ENCODE measurements at places on chromosomes 12 and 14.

GRCh38 chr14:74459289-74459946 lies 33.4 kb upstream of the SYNDIG1L start:
- no peak for DNase-seq

GRCh38 chr14:92994131-92994676 lies 71.3 kb downstream of the CHGA start:
- no peak for DNase-seq

DNA sequence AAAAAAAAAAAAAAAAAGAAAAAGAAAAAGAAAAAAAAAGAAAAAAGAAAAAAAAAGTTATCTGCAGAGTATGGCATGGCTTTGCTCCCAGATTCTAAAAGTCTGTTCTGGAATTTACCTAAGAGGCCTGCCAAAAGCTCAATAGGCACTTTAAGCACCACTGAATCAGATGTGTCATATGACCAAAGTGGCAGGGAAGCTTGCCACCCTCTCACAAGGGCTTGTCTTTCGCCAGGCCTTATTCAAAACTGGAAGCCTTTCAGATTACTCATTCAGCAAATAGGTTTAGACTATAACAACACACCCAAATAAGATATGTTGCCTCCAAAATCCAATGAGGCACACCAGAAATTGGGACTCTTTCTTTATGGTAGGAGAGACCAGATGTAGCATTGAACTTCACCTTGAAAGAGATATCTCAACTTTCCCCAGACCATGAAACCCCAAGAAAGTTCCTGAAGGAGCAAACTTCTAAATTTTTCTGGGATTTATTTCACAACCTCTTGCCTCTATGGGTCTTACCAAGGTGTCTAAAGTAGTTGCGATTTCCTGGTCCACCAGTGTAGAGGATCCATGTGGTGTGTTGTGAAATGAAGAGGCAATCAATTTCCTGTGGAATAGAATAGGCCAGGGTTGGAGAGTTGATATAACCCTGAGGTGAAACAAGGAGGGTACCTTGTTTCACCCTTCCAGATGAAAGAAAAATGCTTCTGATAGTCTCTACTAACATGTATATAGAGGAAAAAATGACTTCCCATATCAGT lies 218.8 kb downstream of the DAD1 start:
- no peak for DNase-seq

- no peak for DNase-seq
Measured at GRCh38 chr12:77031745-77032144, 33.6 kb downstream of the E2F7 start.

DNA sequence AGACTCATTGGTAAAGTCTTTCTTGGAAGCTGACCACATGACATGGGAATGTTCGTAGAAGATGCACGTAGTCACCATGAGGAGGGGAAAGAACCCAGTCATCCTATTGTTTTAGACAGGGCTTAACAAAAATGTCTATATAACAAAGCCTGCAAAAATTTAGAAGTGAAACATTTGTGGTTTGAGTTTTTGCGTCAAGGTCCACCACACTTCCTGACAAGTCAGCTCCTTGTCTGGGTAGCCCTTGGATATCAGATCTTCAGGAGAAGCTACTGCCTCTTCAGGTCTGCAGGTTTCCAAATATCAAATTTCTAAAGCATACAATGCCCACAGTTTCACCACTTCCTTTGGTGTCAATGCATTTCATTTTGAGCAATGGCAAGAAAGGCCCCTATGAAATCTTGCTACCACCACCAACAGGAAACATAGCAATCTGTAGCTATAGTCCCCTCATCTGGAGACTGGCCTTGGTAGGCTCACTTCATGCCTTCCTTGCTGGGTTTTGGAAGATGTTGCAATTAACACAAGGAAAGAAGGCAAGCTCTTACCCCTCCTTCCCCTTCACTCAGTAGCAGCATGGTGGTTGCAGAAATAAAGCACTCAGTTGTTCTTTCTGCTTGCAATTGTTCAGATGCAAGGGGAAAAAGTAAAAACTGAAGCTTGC lies 235.2 kb downstream of the PCNX1 start:
- DNase-seq, result no peak

GRCh38 chr12:110992909-110993308 lies 72.5 kb upstream of the MYL2 start:
- no peak for DNase-seq

DNA sequence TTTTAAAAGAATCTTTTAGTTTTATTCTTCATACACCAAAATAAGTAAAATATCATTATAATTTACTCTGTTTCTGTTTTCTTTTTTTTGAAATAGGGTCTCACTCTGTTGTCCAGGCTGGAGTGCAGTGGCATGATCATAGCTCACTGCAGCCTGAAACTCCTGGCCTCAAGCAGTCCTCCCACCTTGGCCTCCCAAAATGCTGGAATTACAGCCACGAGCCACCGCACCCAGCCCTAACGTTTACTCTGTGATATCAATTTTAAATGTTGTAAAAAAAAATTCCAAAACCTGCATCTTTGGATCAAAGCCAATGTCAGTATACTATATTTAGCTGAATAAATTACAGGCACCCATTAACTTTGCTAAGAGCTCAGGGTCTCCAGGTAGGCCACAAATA lies 437.1 kb upstream of the USP15 start:
- DNase-seq, result no peak

- DNase-seq, result peak; percentile 14
Measured at GRCh38 chr12:118714051-118714460, 267.3 kb upstream of the SRRM4 start.
